ENCODE measurements at places on chromosomes 16 and 17.

DNA sequence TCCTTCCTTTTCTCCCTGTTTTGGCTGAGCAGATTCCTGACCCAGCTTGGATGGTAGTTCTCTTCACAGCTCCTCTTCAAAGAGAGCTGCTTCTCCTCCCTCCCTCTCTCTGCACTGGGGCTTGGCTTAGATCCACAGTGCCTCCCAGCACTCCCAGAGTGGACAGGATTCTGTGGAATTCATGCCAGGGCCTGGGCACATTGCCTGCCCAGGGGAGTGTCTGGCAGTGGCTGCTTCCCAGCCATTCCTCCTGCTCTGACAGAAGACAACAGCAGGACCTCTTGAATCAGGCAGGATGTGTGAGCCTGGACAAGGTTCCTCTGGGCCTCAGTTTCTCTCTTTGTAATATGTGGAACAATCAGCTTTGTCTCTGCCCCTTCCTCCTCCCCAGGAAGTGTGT lies 4.5 kb upstream of the MMP28 start:
- peaks cover 43% of the 10 kb centered on the region for H3K27me3 ChIP-seq
- no peak overlapping the region for H3K4me3 ChIP-seq
- no peak for DNase-seq
- no peaks in the 10 kb centered on the region for H3K36me3 ChIP-seq

DNA sequence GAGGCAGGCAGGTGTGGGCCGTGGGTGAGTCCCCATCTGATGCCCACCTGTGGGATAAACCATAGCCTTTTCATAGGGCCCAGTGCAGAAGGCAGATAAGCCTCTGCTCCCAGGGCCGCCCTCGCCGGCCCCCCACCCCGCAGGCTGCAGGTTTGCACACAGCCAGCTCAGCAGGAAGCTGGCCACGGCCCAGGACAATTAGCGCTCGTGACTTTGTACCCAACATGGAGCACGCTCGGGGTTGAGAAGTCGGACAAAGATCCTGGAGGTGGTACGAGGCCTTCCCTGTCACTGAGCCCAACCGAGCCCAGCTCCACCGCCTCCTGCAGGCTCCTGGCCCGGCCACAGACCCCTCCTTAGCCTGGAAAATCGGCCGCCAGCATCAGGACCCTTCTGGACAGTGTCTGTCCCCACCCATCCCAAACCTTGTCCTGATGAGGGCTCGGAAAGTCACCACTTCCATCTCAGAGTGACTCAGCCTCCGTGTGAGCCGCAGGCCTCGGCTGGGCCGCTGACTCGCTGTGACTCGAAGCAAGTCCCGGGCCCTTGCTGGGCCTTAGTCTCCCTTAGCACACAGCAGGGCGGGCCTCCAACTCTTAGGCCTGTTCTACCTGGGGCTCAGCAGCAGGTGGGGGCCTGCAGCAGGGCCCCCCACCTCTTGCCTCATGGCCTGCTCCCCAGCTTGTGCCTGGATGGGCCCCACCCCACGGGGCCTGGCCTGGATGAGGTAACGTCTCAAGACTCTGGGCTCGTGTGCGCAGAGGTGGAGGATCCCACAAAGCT lies 22.7 kb downstream of the FAM83G start:
- no peaks in the 10 kb centered on the region for H3K36me3 ChIP-seq
- no peaks in the 10 kb centered on the region for H3K27me3 ChIP-seq
- peak; percentile 73 for DNase-seq
- H3K4me1 ChIP-seq: peaks cover 14% of the 10 kb centered on the region

DNA sequence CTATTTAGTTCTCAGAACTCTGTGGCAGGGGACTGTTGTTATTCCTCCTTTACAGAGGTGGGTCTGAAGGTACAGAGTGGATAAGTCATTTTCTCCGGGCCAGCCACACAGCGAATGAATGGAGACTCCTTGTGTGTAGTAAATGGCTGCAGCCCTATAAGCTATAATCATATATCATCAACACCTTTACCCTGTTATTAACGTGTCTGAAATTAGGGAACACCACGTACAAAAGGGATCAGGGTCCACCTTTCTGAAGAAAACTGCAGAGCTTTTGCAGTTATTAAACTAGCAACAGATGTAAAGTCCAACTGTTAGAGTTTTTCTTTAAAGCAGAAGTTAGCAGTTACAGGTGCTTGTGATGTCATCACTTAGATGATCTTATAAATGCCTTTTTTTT lies 696.7 kb downstream of the MAF start:
- DNase-seq: no peak
- no peaks in the 10 kb centered on the region for H3K36me3 ChIP-seq
- H3K27ac ChIP-seq: no peak overlapping the region
- H3K4me3 ChIP-seq: no peak overlapping the region
- H3K27me3 ChIP-seq: no peaks in the 10 kb centered on the region
- no peaks in the 10 kb centered on the region for H3K4me1 ChIP-seq

DNA sequence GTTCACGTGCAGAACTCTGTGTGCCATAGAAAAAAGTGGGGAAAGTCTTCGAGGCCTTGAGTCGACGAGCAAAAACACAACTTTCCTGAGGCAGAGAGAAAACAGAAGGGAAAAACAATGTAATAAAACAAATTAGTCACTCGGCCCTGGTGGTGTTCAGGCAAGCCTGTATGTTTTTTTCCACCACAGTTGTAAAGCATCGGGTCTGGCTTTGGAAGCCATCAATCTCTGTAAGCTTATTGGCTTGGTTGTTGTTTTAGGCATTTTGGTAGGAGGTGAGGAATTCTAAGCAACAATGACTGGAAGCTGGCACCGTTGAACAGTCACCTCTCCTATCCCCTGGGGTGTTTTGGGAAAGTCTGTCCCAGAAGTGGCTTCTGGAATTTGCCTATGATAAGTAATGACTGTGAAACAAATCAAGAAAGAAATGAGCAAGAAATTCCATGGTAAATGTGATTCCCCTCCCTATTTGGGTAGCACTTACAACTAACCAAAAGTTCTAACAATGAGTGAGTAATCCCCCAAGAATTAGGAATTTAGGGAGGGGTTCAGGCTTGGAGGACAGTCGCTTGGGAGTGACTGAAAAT lies 2.8 kb downstream of the CDH13 start:
- peak overlapping the region; percentile 15 for H3K4me3 ChIP-seq
- DNase-seq: peak; percentile 15
- no peaks in the 10 kb centered on the region for H3K27me3 ChIP-seq

GRCh38 chr17:73614256-73614655 lies 30.0 kb downstream of the SDK2 start:
- DNase-seq: no peak
- no peaks in the 10 kb centered on the region for H3K36me3 ChIP-seq

DNA sequence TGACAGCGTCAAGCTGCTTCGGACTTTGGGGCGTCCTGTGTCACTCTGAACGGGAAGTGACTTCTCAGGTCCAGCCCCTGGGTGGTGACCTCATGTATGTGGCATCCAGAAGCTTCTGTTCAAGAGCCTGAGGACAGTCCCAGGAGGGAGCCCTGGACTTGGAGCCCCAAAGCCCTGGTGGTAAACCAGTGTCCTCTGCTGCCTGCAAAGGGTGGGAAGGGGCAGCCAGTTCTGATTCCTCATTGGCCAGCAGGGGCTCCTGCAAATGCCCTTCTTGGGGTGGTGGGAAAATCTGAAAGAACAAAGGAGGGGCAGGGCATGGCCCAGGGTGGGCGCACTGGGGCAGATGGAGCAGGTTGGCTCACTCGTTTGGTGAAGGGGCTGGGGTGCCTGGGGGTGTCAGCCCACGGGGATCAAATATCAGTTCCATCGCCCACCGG lies 1.6 kb downstream of the OSGIN1 start:
- H3K27ac ChIP-seq: peak overlapping the region; percentile 80
- peak; percentile 74 for DNase-seq
- no peaks in the 10 kb centered on the region for H3K36me3 ChIP-seq
- peak overlapping the region; percentile 67 for H3K4me3 ChIP-seq

GRCh38 chr17:73228748-73229236 lies 32.9 kb downstream of the CPSF4L start:
- peak overlapping the region; percentile 71 for H3K27ac ChIP-seq
- peaks cover 38% of the 10 kb centered on the region for H3K4me1 ChIP-seq
- peak; percentile 91 for DNase-seq
- no peak overlapping the region for H3K4me3 ChIP-seq

Measured in SJCRH30 (cell line).